Activated T-helper 1 cell treated with Interleukin-2 at 50 U/mL for 16 hours (primary cell): ENCODE measurements at places on chromosomes 1 and 21.
A peak's percentile ranks its signal among the peaks of the same experiment; 100 is the strongest.

- no peak for DNase-seq
These were observed 32.3 kb upstream of the DIPK1A start for GRCh38 chr1:92993581-92993980.

DNA sequence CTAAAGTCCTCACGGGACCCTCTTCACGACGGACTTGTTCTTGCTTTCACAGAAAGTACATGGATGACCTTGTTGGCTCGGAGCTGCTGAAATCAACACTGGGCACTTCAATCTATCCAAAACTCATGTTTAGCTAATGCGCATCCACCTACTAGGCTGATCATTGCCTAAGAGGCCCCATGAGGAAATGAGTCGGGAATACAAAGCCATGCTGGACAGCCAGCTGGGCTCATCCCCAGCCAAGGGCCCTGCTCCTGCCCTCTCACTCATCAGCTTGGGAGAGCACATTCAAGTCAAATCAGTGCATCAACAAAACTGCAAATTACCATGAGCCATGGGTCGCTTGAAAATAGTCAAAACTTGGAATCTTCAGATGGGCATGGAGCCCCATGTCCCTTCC, 14.8 kb upstream of the HEYL start:
- DNase-seq: no peak

- DNase-seq: no peak
These were observed 18.9 kb downstream of the CRYAA start for GRCh38 chr21:43187715-43188114.

DNA sequence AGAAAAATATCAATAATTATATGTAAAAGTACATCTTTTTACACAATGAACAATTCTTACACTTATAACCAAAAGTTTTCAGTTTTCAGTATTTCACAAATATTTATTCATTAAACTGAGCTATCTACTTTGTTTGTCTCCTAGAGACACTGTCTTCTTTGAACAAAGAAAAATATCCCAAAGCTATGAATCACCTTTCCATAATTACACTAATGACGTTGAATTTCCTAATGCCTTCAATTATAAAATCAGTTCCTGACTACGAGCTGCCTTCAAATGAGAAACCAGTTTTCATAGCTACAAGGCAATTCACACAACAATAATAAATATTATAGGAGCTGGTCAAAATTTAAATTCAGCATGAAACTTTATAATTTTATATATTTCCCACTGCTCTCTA, 201.8 kb upstream of the BRINP3 start:
- DNase-seq: no peak

- DNase-seq: no peak
These were observed 60.1 kb upstream of the ABCG1 start for GRCh38 chr21:42158846-42159245.

GRCh38 chr1:160744199-160744851, 5.3 kb downstream of the SLAMF7 start:
- DNase-seq: no peak

- DNase-seq: no peak
These were observed 7.0 kb downstream of the INSRR start for GRCh38 chr1:156851779-156852417.

GRCh38 chr1:165512816-165513215, 31.0 kb upstream of the LRRC52 start:
- no peak for DNase-seq

DNA sequence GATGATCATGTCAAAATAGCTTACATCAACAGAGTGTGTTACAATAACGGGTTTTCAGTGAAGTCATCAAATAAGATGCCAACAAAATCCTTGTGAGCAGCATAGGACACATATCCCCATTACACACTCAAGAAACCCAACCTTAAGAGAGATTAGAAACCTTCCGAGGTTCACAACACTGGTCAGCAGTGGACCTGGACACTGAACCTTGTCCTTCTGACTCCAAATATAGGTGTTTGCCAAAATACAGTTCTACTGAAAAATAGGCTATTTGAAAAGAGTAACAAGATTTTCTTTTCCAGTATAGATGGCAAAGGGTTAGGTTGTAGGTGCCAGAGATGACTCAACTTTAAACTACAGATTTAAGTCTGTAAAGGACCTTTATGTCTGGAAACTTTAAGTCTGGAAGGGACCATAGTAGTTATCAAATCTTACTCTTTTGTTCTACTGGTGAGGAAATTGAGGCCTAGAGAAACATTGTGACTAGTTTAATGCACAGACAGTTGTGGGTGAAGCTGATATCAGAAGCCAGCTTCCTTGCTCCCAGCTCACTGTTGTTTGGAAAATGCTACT, 811 bp upstream of the REG4 start:
- DNase-seq: no peak

DNA sequence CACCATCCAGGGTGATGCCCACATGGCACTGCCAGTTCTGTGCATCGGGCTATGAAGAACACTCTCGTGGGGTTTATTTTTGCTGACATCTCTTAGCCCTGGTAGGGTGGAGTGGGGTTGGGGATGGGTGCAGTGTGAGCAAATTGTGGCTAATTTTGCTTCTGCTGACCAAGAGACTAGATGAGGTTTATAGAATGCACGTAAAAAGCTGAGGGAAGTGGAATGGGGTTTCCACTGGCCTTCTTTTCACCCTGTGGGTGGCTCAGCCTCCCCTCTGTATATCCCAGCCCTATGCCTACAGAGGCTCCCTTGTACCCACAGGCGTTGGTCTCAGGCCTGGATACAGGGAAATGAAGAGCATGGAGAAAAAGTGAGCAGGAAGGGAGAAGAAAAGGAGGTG, 44.1 kb upstream of the RAB4A start:
- DNase-seq: no peak

- DNase-seq: no peak
These were observed 1600.6 kb downstream of the PLA2G4A start for GRCh38 chr1:188429386-188429785.

DNA sequence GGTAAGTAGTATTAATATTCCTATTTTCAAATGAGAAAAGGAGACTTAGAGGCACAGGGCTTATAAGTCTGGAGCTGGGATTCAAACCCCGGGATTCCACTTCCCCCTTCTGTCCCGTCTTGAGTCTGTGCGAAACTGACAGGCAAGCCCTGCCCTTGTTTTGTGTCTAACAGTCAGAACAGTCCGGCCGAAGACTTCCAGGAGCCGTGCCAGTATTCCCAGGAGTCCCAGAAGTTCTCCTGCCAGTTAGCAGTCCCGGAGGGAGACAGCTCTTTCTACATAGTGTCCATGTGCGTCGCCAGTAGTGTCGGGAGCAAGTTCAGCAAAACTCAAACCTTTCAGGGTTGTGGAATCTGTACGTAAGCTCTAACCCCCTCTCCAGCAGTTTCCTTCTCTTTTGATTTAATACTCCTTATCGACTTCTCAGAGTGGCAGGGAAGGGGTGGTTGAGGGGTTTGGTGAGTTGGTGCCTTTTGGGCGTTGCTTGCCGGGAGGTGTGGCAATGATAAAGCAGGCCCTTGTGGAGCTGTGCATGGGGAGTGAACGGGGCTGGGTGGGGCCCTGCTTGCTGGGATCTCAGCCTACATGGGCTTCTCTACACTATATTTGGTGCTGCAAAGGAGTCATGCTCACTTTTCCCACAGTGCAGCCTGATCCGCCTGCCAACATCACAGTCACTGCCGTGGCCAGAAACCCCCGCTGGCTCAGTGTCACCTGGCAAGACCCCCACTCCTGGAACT, 29.4 kb downstream of the IL6R start:
- DNase-seq: no peak

GRCh38 chr1:47935163-47935562, 62.0 kb downstream of the TRABD2B start:
- no peak for DNase-seq

- peak; percentile 57 for DNase-seq
These were observed 51.8 kb upstream of the TARDBP start for GRCh38 chr1:10960411-10961299.

DNA sequence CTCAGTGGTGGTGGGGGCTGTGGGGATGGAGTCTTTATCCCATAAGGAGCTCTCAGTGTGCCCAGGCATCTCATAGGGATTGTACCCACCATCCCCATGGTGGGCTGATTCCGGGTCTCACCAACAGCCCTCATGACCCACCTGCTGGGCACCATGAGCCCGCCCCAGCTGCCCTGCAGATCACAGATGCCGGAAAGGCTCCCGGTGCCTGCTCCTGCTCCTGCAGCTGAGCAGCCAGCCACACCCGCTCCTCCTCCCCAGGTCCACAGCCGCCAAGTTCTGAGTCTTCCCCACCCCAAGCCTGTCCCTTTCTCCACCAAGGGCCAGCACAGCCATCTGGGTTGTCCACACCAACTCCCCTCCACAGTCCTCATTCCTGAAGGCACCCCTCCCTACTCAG, 15.5 kb upstream of the TSPEAR start:
- no peak for DNase-seq

DNA sequence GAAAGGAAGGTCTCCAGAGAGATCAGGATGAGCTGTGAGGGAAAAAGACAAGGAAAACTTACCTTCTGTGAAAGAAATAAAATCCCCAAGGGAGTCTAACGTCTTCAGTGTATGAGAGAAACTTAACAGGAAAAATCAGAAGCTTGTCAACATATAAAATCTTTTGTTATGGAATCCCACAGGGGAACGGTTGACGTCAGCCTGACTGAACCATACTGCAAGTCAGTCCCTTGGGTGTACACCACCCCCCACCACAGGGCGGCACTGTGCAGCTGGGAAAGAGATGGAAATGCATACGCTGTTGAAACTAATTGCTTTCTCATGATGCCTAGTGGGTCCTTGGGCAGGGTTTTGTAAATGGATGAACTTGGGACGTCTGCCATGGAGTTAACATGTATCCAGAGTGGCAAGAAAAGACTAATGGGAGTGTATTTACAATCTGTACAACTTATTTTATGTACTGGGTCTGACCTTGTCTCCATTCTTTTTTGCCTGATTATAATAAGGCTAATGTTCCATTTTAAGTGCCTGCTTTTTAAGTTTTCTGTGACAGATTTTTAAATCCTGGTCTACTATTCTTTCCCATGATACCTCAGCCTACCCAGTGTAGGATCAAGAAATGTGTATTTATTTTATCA, 22.7 kb downstream of the UTP25 start:
- no peak for DNase-seq
